ENCODE measurements at places on chromosomes 5 and 9.

DNA sequence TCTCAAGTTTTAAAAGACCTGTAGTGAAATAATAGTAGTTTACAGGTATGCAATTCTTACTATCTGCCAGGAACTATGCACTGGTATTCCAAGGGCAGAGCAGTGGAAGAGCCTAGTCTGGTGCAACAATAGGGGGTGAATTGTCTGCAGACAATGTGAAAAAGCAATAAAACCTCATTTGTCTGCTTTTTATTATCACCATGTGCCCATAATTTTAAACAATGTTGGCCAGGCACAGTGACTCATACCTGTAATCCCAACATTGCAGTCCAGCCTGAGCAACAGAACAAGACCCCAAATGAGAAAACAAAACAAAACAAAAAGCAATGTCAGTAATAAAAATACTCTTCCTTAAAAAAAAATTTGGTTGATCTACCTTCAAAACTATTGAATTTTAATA is 12.2 kb upstream of the SLC44A1 start:
- no peak for DNase-seq

DNA sequence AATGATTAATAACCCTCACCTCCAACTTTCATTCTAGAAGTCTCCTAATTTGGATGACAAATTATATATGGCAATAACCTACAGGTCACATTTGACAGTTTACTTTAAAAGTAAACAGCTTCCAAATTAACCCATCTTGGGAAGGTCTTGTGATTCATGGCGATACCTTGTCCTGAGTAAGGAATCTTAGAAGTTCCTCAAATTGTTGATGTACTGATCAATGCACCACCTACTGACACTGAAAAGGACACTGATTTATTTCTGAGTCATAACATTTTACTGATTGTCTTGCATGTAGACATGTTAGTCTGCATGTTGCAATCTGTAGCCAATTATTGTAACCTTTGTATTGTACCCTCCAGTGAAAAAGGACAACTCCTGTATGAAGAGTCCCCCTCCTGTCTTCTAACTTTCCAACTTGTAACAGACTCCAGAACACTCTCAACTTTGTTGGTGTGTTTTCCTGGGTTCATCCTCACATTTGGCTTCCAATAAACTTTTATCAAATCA is 16.0 kb upstream of the SLC22A5 start:
- DNase-seq, result no peak

- DNase-seq, result no peak
Measured at GRCh38 chr5:83471405-83472212, at the start of gene VCAN. Gene VCAN, plus strand, starts transcription at chr5:83471744. Its CDS starts 11,775 bp downstream, at chr5:83483519.

DNA sequence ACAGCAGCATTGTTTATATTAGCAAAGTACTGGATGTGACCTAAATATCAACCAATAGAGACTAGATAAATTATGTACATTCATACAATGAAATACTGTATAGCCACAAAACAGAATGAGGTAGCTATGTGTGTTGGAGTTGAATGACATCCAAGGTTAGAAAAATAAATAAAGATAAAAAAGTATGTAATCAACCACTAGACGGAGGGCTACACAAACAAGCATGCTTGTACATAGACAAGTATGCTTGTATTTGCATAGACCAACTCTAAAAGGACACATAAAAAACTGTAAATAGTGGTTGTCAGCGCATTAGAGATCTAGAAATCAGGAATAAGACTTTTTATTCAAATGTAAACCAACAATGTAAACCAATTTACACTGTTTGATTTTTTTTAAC is 3.0 kb downstream of the FEM1C start:
- DNase-seq, result no peak

DNA sequence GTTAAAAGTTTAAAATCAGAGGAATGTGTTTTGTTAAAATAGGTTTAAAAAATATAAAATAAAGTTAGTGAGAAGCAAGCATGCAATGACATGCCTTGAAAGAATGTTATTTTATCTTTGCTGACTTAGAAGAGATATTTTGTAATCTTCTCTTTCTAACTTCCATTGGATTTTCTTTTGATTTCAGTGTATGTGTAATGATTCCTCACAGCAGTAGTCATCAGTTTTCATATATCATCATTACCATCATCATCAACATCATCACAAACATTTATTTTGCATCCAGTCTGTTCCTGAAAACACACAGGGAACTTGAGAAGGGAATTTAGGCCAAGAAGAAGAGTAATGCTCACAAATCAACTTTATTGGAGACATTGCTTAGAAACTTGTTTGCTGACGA is 699.6 kb downstream of the TAF11L14 start:
- DNase-seq, result no peak

- DNase-seq, result no peak
Measured at GRCh38 chr9:128362774-128363173, 8.4 kb upstream of the URM1 start.
